ENCODE measurements at places on chromosomes 2 and 18. TPM values are rescaled to one million over a fixed set of nuclear protein-coding genes. Genes with fewer than 3 reads are reported as not detected.

Gene GKN1
- not detected for total RNA-seq

Gene RND3
- total RNA-seq: 3.0 TPM

Gene GALNT14
- total RNA-seq: 1.1 TPM

Gene ADRA2B
- 61.8 TPM for total RNA-seq

Gene DLGAP1
- total RNA-seq: 7.9 TPM

Gene TEX44
- total RNA-seq: not detected

Gene ADCY3
- 9.9 TPM for total RNA-seq

GRCh38 chr2:95314964-95315611, 17.9 kb downstream of the KCNIP3 start:
- DNase-seq: peak; percentile 53

DNA sequence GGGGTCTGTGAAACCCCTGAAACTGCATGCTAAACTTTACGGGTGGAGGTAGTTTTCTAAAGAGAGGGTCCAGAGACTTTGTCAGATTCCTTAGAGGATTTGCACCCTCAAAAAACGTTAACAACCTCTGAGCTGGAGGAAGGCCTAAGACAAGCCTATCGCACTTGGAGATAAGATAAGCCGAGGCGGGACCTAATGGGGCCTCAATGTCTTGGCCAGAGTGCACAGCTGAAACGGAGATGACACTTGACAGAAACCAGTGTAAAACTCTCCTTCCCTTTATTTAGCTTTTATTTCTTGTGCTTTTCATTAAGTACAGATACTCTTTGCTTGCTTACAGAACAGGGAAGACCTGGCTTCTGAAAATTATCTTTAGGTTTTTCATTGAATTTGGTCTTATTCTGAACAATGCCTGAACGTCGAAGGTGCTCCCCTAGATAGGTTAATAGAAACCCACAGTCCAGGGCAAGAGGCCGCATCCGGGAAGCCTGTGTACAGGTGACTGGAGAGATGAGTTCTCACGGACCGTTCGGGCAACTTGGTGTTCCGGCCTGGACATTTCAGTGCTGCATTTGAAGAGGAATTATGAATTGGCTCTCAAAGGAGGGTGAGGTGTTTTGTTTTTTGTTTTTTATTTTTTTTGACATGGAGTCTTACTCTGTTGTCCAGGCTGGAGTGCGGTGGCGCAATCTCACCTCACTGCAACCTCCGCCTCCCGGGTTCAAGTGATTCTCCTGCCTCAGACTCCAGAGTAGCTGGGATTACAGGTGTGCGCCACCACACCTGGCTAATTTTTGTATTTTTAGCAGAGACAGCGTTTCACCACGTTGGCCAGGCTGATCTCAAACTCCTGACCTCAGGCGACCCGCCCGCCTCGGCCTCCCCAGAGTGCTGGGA, 49.7 kb downstream of the SH3BP4 start:
- no peak for DNase-seq

- DNase-seq: peak; percentile 59
Measured at GRCh38 chr2:20491739-20492531, 45.1 kb downstream of the RHOB start.

DNA sequence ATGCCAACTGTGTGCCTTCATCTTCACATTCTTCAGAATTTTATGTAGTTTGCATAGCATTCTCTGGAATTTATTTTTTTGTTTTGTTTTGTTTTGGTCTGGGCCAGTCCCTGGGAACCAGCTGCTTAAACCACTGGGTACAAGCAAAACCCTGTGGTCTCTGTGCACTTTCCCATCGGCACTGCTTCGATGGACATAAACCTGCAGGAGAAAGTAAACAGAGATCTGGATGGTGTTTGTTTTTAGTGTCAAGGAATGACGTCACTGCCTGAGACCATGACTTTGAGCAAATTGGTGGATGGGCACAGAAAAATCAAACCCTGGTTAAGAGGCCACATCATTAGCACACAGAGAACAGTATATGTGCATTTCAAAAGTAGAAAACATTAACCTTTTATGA, 64.7 kb upstream of the RASGRP3 start:
- DNase-seq: no peak

DNA sequence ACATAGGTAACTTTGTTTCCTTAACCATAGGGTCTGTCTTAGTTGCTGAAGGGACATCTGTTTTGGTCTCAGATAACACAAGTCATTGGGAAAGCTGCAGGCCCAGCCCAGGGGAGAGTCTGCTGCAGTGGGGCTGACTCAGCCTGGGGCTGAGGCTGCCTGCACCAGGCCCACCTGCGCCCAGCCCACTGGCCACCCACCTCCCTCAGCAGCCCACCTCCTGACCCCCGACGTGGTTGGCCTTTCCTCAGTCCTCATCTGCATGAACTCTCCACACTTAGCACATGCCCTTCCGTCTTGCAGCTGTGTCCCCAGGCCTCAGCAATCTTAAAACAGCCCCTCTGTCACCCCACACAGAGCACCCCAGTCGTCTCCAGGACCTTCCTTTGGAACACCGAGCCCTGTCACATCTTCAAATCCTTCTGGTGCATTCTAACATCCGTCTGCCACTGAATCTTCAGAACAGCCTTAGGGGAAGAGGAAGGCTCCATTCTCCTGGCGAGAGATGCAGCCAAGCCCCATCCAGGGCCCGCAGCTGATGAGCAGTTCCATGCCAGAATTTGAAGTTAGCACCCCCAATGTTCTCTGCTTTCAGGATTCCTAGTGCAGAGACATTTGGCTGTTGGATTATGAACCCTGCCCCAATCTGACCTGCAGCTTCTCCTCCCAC, 231.4 kb downstream of the SEPTIN10 start:
- no peak for DNase-seq

DNA sequence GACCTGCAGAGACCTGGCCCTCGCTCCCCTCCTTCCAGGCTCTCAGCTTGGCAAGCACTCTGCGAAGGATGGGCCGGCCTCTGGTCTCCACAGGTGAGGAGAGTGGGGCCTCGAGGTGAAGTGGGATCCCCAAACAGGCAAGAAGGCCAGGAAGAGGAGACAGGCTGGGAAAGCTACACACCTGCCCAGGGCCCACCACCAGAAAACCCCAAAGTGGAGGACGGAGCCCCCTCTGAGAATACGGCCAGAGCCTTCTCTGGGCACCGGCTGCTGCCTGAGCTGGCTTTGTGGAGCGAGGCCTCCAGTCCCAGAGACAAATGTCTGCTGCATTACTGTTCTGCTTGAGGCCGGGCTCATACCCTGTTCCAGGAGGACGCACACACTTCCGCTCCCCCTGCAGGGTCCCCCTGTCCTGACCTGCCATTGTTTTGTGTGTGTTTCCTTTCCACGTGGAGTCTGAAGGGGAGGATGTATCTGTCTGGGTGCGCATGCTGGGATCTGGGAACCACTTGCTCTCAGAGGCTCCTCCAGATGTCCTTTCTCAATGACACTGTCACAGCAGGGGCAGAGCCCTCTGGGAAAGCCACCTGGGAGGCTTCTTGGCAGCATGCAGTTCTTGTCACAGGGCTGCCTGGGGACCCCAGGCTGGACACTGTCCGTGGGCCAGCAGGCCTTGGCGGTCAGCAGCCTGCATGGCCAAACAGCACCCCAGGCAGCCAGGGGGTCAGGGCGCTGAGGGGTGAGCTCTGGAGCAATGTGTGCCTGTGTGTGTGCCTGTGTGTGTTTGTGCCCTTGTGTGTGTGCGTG, 20.8 kb downstream of the KCNF1 start:
- no peak for DNase-seq

DNA sequence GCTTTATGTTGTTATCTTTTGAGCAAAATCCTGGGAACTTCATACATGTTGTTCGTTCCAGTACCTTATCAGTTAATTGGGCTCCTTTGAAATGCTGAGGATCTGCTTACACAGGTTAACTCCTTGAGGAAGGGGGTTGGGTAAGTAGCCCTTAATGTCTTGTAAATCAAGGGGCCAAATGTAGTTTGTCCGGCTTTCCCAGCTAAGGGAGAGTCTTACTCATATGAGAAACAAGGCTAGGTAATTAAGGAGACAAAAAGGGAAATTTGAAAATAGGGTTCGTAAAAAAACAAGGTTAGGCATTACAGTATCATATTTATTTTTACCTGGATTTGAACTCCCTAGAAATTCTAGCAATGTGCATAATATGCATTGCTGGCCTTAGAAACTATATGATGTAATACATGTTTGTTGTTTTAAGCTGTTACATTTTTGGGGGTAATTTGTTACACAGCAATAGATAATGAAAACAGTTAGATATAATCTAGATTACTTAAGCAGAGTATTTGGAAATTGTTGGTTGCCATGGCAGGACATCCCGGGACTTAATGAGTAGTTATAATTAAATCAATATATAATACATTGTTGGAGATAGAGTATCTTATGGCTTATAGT, 30.9 kb upstream of the RNF149 start:
- DNase-seq: no peak

DNA sequence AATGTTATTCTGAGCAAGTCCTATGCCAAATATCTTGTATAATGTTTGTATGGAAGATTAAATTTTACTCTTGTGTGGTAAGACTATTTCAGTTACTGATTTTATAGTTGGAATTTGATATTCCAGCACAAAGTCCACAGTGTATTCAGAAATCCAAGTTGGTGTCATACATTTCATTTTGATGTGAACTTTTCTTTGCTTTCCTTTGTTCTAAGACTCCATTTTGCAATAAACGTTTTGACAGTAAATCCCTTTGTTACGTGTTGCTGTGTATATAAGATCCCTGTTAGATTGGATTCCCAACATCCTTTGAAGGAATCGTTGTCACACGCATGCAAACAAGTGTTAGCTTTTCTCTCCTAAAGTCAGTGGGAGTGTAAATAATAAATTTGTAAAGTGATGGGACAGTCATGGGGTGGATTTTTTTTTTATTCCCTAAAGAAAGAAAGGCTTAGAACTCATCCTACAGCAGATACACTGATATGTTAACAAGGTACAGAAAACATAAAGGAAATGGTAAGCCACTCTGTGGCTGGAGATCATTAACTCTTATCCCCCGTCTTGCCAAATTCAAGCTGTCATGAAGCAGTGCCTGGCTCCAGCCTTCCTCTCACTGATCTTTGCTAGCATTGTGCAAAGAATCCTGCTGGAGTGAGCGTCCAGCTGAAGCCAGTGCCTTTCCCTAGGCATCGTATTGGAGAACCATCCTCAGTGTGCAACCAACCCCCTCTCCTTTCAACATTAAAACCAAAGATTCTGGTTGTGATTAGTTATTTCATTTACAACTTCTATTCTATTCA, 127.6 kb upstream of the CDCA7 start:
- peak; percentile 8 for DNase-seq

DNA sequence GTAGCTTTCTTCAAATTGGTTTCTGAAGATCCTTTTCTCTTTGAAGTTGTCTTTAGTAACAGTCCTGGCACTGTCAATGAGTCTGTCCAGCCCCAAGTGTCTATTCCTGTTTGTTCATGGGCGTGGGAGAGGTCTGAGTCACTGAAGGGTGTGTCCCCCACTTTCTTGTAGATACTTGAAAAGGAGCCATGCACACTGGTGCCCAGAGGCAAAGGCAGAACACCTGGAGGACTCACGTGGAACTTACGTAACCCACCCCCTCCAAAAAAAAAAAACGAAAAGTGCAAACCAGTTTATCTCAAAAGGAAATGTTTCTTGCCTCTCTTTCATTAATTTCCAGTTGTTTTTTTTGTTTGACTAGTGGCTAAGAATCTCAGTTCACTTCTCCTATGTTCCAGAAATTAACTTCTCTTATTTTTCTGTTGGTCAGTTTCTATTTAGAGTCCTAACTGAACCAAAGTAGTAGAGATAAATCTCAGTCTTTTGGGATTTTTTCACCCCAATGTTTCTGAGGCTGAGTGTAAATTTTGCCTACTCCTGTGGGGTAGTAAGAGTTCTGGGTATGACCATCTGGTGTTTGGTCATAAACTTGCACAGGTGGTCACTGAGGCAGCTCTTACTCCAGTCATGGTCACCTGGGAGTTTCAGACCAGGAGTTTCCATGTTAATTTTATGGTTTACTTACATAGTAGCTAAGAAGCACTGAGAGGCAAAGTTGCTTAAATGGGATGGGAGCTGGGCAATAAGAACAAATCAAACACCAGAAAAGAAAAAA, 54.9 kb downstream of the DSC3 start:
- no peak for DNase-seq
